Activated CD4-positive, alpha-beta T cell treated with anti-CD3 and anti-CD28 coated beads for 4 hours (primary cell): ENCODE measurements at places on chromosomes 11 and 22.

DNA sequence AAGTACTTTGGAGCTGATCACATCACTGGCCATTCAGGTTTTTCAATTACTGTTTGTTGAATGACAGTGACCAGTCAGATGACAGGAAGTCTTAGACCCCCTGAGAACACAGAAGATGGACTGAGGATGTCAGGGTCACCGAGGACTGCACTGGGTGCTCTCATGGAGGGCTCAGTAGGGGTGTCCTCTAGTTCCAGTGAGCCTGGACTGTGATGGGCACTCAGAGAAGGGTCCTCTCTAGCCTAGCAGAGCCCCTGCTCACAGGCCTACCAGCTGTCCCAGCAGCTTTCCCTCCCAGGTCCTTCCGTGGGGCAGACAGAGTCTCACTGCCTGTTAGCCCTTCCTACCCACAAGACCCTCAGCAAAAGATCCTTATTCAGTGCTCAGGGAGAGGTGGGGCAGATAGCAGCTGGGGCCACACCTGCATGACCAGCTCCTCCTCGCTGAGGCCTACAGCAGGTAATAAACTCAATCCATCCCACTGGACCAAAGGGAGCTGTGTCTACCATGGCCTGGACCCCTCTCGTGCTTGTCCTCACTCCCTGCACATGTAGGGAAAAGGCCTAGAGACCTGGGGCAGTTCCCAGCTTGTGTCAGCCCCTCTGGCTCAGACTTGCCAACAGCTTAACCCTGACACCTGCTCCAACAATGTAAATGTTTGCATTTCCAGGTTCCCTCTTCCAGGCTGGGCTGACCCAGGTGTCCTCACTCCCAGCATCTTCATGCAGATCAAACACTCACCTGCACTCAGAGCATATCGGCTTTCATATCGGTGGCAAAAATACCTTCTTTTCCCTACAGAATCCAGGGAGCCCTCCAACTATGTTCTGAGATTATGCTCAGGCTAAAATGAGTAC is 25.2 kb upstream of the VPREB1 start:
- no peak for DNase-seq

DNA sequence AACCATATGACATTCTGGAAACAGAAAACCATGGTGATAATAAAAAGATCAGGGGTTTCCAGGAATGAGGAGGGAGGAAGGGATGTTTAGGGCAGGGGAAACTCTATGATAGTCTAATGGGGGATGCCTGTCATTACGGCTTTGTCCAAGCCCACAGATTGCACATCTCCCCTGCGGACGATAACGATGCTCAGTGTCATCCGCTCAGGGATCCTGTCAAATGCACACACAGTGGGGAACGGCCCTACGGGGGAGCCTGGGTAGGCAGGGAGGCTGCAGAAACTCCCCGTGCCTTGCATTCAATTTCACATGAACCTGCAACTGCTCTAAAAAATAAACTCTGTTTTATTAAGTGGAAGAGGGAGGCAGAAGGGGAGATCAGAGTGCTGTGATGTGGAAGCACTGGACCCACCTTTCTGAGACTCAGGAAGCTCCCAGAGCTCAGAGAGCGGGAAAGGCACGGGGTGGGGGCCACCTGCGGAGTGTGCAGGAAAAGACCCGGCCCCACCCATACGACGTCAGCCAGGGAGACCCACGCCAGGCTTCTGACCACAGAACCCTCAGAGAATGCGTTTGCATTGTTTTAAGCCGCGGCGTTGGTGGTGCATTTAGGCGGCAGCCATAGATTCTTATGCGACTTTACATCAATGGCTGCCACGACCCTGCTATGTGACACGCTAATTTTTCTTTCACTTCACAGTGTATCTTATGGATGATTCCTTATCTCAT is 543.5 kb downstream of the BRD1 start:
- DNase-seq = no peak

DNA sequence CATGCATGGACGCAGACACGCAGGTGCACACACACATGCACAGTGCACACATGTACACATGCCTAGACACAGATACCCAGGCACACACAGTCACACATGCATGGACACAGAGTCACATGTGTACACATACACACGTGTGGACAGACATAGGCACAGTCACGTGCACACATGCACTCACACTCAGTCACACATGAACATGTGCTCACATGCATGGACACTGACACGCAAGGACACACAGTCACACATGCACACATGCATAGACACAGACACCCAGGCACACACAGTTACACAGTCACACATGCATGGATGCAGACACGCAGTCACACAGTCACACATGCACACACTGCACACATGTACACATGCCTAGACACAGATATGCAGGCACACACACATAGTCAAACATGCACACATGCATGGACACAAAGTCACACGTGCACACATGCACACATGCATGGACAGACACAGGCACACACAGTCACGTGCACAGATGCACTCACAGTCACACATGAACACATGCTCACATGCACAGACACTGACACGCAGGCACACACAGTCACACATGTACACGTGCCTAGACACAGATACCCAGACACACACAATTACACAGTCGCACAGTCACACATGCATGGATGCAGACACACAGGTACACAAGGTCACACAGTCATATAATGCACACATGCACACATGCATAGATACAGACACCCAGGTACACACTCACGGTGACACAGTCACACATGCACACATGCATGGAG is 16.8 kb downstream of the MUC2 start:
- DNase-seq = no peak

- no peak for DNase-seq
Measured at GRCh38 chr11:32168924-32169323, 78.0 kb downstream of the RCN1 start.

- DNase-seq = no peak
Measured at GRCh38 chr22:49734882-49735281, 92.8 kb downstream of the BRD1 start.

DNA sequence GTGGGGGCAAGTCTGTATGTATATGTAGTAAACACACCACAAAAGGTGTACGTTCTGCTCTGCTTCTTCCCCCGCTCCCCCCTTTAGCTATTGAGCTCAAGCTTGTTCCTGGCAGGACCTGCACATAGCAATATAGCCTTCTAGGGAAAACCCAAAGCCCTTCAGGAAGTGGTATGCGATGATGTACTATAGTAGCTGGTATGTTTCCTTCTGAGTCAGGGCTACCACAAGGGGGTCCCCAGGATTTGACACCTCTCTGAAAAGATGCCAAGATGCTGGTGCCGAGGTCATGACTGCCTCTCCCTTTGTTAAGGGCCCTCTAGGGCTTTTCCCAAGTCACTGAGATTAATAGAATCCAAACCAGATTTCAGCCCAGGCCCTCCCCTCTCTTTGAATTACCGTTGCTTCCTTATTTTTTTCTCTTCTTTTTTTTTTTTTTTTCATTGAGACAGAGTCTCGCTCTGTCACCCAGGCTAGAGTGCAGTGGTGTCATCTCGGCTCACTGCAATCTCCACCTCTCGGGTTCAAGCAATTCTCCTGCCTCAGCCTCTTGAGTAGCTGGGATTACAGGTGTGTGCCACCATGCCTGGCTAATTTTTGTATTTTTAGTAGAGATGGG is 268.4 kb downstream of the ETS1 start:
- peak; percentile 69 for DNase-seq

GRCh38 chr11:77113382-77114088 is 10.9 kb downstream of the OMP start:
- DNase-seq = no peak

DNA sequence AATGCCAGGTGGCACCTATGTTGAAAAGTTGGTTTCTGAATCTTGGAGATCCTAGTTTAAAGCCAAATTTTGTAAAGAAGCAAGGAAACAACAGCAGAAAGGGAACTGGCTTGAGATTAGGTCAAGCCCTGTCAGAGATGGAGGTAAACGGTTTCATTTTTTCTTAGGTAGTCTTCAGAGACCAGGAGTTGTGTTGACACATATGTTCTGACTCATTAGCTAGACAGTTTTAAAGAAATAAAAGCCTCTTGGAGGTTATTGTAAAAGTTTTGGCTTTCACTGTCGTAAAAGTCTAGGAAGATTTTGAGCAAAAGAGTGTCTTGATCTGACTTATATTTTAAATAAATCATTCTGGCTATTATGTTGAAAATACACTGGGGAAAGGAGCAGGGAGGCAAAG is 151.5 kb upstream of the CTSC start:
- no peak for DNase-seq

DNA sequence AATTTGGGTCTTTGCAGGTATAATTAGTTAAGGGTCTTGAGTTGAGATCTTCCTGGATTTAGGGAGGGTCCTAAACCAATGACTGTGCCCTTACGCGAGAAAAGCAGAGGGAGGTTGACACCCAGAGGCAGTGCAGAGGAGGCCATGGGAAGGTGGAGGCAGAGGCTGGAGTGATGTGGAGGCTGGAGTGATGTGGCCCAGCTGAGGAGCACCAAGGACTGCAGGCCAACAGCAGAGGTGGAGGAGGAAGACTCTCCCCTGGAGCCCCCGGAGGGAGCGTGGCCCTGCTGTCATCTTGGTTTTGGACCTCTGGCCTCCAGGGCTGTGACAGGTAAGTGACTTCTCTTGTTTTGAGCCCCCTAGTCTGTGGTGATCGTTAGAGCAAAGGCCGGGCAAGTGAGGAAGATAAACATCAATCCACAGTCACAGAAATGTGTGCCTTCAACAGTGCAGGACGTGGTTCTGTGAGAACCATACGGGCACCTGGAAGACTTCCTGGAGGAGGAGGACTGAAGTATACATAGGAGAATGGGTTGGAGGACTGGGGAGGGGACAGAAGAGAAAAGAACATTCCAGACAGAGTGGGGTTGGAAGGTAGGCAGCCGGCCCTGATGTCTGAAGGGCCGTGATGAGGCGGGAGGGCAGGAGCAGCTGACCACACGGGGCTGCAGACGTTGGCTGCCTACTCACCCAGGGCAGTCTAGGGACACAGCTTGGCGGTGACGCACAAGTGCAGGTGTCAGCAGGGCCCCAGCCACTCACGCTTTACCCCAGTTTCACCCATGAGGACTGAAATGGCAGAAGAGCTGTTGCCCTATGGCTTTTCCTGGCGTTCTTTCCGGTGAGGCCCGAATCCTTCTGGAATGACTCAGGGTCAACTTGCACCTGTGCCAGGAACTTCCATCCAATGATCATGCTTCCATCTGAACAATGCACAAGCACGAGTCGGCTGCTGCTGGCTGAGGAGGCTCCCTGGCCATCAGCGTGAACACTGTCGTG is 270.2 kb downstream of the CTTN start:
- DNase-seq = no peak

GRCh38 chr22:48592488-48592887 is 1235.2 kb downstream of the BRD1 start:
- DNase-seq = no peak

DNA sequence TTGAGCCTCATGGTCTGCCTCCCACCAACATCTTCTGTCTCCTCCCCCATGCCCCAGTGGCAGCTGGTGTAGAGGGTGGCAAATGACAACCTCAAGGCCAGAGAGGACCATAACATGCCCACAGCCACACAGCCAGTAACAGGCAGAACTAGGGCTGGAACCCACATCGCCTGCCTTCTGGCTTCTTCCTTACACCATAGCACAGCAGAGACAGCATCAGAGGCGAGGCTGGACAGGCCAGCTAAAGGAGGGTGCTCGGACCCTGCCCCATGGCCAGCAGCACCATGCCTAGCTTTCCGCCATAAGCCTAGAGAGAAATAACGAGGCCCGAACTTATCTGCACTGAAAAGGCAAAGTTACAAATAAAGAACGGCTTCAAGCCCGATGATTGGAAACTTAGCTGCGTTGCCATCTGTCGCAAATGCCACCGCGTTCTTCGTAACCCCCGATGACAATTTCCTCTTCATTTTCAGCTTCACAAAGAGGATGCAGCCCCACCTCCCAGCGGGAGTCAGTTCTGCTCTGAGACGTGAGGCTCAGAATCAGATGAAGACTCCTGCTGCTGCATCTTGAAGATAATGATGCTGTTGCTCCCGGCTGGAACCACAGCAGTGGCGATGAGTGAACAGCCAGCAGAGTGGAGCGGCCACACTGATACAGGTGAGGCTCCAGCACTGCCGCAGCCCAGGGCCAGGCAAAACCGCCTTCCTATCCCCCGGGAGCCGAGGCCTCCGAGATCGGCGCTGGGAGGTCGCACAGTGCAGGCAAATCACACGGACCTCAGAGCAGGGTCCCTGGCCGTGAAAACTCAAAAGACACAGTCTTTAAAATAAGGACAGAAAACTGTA is 73.8 kb upstream of the RTL6 start:
- DNase-seq = no peak

- DNase-seq = peak; percentile 59
Measured at GRCh38 chr11:63945477-63946163, 6.8 kb downstream of the NAA40 start.

DNA sequence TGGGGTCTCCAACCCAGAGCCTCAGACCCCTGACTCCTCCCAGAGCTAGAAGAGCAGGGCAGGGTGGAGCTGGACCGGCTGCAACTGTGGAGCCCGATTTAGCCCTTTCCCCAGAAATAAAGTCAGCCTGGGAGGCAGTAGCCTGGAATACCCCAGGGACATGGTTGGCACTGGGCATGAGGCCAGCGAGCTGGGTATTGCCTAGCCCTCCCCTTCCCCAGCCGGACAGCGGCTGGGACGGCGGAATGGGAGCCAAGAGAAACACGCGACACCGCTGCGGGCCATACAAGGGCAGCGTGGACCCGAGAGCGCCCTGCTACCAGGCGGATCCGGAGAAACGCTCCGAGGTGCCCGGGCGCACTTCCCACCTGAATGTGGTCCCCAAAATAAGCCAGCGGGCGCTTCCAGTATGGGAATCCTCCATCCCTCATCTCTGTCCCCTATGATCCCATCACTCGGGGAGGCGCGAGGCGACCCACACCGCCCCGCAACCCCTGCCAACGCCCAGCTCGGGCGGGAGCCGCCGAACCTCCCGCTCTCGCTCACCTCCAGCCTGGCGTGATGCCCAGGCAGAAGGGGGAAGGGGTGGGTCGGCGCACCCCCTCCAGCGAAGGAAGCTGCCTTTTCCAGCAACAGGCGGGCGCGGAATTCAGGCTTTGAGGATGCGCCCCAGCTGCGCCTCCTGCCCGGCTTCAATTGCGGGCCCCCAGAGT is 758 bp downstream of the MCAM start:
- no peak for DNase-seq

- no peak for DNase-seq
Measured at GRCh38 chr22:30697975-30698374, 3.3 kb downstream of the OSBP2 start.

- no peak for DNase-seq
Measured at GRCh38 chr22:32862936-32863661, 61.6 kb downstream of the TIMP3 start.

DNA sequence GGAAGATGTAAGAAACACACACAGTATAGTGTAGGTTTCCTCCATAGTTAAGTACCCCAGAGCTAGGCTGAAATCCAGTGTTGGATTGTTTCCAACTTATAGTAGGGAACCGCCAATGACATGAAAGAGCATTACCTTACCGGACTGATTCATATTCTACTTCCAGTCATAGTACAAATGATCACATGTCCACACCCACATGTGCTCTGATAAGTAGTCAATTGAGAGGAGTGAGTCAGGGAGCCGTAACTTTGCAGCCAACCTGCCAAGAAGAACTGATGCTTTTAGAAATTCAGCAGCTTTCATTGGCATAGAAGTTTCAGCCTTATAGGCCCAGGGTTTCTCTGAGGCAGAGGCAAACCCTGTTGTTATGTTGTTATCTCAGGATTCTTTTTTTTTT is 240.6 kb downstream of the ETS1 start:
- DNase-seq = no peak
